ENCODE measurements at places on chromosomes 11 and 22.

GRCh38 chr11:111265421-111265820 is 19.9 kb downstream of the POU2AF2 start:
- DNase-seq = no peak

DNA sequence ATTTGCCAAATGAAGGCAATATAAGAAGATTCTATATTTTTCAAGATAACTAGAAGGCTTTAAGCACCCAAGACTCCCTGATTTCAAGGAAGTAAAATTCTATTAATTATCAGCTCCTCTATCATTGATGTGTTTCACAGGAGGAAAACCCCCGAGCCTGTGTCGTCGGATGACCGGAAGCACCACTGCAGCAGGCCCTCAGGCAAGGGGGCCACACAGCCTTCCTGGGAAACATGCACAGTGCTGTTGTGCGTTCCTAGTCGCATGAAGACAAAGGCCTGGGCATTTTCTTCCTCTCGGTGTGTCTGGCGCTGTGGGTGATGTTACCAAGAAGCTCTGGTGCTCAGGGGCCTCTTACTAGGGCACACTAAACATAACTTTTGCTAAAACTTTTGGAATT is 16.4 kb downstream of the CLTCL1 start:
- no peak for DNase-seq

DNA sequence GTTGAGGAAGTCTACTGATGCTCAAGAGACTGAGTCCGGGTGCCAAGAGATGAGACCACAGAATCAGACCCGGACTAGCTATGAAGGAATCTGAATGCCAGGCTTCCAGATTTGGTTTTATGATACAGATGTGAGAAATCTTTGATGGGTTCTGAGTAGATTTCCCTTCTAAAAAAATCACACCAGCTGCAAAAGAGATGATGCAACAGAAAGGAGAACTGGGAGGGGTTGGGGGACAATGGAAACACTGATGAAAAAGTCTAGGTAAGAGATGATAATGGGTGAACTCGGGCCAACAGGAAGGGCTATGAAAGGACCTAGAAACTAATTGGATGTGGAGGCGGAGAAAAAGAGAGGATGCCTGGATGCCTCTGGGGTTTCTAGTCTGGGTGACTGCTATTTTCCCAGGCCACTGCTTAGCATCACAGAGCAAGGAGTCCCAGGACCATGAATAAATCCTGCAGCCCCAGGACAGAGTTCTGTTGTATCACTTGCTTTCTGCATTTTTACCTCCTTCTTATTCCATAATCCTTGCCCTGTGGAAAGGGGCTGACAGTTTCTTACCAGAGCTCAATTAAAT is 115.4 kb upstream of the SEZ6L start:
- DNase-seq = no peak

DNA sequence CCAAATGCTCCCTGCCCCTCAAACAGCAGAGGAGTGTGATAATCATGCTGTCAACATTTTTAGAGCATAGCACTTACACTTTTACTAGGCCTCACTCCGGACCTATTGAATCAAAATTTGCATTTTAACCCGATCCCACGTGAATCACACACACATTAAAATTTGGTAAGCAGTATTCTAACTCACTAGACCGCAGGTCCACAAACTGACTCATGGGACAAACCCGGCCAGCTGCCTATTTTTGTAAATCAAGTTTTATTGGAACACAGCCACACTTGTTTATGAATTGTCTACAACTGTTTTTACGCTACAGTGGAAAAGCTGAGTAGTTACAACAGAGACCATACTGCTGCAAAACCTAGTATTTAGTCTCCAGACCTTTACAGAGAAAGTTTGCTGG is 43.3 kb downstream of the SNX19 start:
- no peak for DNase-seq

GRCh38 chr11:82601711-82602110 is 132.0 kb downstream of the FAM181B start:
- peak; percentile 56 for DNase-seq

- DNase-seq = no peak
Measured at GRCh38 chr22:30285846-30286200, 3.5 kb downstream of the CASTOR1 start.

DNA sequence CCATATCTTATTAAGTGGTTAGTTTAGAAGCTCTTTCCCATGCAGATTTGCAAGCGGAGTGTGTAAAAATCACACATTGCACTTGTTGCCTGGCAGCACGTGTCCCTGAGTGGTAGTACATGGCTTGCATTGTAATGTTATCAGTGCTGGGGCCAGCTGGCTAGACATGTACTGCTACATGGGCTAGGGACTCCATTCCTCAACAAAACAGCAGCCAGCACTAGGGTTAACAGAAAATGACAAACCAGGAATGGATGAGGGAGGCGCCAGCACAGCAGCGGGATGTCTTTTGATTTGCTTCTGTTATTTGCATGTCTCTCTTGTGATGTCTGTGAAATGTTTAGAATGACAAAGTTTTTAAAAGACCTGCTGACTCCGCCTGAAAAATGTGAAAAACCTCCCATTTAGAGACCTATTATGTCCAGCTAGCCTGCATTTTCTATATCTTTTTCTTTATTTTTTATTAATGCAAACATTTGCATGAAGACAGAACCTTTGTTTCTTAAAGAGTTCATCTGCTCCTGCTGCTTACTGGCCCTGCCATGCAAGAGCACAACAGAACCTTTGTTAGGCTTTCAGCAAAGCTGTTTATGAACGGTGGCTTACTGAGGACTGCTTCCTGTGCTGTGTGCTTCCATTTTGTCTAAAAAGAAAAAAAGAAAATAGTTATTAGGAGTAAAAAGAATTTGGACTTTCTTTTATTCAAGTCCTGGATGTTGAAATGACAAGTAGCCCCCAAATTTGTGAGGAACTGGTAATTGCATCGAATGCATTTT is 40.7 kb downstream of the CSTPP1 start:
- no peak for DNase-seq

- no peak for DNase-seq
Measured at GRCh38 chr22:46361826-46362202, 26.3 kb downstream of the TRMU start.

DNA sequence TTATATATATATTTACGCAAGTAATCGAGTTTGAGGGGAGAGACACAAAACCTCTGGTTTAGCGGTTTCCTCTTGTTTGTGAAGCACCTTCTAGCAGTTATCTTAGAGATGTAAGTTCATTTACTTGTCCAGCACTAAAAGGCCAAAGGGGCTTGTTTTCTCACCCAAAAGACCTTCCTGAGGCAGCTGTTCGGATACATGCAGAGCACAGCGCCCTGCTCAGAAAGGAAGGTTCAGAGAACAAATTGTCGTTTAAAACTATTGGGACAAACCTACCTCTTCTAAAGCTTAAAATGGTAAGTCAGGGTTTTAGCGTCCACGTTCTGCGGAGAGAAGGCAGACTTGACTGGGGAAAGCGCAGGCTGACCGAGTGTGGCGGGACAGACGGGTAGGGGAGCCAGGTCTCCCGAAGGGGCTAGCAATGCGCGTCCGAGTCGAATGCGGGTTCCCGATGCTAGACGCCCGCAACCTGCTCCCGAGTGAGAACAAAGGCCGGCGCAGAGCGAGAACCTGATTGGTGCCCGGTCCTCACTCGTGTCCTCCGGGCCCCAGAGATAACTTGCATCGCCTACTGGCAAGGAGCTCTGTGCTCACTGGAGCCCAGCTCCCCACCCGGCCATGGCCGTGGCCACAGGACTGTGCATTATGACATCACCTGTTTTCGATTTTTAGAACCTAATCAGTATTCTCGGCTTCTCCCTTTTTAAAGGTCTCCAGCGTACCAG is 1.0 kb upstream of the SESN3 start:
- DNase-seq = peak; percentile 65

DNA sequence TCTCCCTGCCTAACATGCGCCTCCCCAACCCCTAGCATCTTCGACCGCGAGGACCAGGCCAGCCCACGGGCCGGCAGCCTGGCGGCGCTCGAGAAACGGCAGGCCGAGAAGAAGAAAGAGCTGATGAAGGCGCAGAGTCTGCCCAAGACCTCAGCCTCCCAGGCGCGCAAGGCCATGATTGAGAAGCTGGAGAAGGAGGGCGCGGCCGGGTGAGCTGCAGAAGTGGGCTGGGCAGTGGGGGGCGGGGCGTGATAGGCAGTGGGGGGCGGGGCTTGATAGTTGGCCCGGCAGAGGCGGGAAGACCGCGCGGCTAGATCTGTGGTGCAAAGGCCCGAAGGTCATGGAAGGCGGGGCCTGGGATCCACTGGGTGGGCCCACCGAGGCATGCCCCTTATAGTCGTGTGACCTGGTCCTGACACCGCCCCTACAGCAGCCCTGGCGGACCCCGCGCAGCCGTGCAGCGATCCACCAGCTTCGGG is 8.7 kb downstream of the SELENOM start:
- no peak for DNase-seq

DNA sequence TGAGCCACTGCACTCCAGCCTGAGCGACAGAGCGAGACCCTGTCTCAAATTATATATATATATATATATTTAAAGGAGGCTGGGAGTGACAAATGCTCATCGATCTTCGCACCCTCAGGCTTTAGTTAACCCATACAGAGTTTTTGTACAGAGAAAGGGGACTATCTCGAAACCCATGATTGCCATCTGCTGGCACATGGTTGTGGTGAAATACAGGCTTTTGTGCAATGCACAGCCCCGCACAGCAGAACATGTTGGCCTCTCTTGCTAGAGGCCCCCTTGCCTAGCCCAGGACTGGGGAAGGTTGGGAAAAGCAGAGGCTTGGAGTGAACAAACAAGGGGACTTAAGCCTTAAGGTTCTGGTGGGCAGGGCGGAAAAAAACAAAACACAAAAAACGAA is 3.6 kb downstream of the MYBPC3 start:
- DNase-seq = no peak

GRCh38 chr22:32574411-32574810 is 99.8 kb downstream of the FBXO7 start:
- DNase-seq = no peak

DNA sequence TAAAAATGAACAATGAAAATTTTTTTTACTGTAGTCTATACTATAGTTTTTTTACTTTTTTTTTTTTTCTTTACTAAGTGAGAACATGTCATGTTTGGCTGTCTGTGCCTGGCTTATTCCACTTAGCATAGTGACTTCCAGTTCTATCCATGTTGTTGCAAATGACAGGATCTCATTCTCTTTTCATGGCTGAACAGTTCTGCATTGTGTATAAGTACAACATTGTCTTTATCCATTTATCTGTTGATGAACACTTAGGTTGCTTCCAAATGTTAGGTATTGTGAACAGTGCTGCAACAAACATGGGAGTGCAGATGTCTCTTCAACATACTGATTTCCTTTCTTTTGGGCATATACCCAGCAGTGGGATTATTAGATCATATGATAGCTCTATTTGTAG is 88.1 kb upstream of the CCDC90B start:
- no peak for DNase-seq

DNA sequence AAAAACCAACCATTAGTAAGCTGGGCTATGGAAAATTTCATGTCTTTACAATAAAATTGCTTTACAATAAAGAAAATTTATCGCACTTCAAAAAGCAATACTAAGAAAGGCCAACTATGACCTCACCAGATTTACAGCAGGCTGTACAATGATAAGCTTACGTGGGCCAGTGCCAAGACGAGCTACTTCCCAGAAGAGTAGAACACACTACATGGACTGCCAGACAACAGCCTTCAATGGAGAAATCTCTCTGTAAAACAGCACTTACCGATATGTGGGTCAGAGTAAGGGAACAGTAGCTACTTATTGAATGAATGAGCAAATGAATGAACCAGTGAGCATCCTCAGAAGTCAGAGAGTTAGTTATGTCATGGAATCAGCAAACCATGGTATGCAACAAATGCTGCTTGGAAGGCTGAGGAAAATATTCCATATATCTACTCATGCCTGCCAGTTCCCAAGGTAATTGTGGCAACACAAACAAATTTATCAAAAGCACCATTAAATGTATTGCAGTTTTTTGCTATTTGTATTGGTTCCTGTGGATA is 74.4 kb downstream of the SLC36A4 start:
- no peak for DNase-seq

- no peak for DNase-seq
Measured at GRCh38 chr11:132096132-132096825, 725.9 kb downstream of the NTM start.

DNA sequence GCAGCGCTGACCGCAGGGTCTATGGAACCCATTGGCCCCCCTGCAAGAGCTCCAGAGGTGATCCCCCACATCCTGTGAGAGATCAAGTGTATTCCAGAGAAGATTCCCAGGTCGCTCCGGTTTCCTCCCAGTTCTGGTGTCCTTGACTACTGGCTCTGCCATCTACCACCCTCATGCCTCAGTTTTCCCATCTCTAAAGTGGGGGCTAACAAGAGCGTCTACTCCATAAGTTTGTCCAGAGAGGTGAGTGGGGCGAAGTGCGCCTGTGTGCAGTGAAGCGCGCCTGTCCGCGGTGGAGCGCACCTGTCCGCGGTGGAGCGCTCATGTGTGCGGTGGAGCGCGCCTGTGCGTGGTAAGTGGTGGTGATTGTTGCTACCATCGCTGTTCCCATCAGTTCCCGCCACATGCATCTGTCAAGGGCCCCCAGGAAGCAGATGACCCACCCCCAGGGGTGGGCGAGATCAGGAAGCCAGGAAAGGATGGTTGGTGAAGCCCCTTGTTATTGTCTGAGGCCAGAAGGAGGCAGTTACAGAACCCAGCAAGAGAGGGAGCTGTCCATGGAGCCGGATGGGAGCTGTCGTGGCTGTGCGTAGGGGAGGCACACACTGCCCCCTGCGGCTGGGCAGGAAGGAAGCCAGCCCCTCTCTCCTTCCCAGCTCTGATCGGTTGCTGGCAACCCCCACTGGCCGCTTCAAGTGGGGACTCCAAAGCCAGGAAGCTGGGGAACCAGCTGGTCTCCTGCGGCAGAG is 73.2 kb upstream of the FGF3 start:
- DNase-seq = no peak

DNA sequence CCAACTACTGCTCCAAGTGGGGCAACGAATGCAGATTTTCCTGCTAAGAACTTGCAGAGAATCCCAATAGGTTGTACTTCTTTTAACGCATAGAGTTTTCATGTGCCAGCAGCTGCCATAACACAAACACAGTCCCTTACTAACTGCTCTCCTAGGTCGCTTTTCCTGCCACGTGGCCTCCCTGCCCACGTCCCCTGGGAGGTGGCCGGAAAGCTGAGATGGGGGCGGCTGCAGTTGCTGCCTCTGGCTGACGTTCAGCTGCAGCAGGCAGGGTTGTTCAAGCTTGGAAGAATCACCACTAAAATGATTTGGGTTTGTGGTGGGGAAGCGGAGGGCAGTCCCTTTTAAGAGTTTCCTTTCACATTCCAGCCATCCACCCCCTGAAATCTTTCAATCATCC is 39.3 kb downstream of the ZNF202 start:
- no peak for DNase-seq

- no peak for DNase-seq
Measured at GRCh38 chr11:26420331-26420730, 88.4 kb downstream of the ANO3 start.
